Eye (tissue), 1 donor: ENCODE measurements at places on chromosomes 12 and 14.

- no peak for DNase-seq
Observed at GRCh38 chr14:37992499-37992898, 215.2 kb upstream of the SSTR1 start.

- no peak for DNase-seq
Observed at GRCh38 chr14:51228890-51229289, 11.2 kb upstream of the TMX1 start.

DNA sequence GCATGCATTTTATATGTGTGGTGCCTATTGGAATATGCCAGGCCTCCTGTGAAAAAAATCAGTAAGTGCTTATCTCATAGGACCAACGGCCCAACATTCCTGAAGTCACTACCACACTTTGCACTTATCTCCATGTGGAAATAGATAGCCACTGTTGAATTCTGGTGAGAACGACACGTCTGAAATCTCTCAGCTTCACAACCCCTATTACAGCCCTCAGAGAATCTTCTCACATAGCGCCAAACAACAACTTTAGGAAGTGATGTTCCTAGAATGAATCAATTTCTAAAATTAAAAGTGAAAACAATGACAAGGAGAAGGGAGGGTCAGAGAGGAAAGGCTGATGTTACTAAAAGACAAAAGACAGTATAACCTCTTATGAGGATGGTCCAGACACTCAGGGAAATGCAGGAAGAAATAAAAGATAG lies 270.8 kb upstream of the BTG1 start:
- no peak for DNase-seq

DNA sequence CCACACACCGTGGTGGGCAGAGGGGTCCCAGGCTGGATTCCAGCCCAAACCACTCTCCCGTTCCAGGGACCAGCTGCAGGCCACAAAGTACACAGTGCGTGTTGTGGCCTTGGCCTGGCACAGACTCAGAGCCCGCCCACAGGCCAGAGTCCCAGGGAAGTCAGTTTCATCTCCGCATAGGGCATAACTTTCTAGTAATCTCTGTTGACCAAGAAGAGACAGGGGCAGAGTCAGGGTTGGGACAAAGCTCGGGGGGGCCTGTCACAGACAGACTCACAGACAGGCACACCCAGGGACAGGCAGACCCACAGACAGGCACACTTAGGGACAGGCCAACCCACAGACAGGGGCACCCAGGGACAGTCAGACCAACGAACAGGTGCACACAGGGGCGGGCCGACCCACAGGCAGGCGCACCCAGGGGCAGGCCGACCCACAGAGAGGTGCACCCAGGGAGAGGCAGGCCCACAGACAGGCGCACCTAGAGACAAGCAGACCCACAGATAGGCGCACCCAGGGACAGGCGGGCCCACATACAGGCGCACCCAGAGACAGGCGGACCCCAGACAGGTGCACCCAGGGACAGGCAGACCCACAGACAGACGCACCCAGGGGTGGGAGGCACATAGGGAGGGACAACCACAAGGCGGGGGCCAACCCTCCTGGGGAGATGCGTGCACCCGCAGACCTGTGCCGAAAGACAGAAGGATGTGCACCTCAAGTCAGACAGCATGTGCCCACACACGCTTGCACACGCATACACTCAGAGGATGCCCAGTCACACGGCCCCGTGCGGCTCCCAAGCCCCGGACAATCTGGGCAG lies 323.3 kb upstream of the RTL1 start:
- DNase-seq = no peak

DNA sequence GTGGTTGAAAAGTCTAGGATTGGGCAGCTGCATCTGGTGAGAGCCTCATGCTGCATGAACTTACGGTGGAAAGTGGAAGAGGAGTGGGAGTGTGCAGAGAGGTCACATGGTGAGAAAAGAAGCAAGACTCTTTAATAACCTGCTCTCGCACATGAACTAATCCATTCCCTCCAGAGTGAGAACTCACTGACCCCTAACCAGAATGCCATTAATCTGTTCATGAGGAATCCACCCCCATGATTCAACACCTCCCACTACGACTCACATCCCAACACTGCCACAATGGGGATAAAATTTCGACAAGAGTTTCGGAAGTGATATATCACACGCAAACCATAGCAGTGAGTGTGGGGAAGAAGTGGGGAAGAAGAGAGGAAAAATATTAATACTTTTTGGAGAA lies 377.4 kb downstream of the NAV3 start:
- no peak for DNase-seq

GRCh38 chr12:1357171-1357570 lies 237.2 kb downstream of the FBXL14 start:
- DNase-seq = no peak
